ENCODE measurements at places on chromosomes 3 and 15.

- DNase-seq: peak; percentile 35
Measured at GRCh38 chr15:65981837-65982626, 112.7 kb downstream of the RAB11A start.

DNA sequence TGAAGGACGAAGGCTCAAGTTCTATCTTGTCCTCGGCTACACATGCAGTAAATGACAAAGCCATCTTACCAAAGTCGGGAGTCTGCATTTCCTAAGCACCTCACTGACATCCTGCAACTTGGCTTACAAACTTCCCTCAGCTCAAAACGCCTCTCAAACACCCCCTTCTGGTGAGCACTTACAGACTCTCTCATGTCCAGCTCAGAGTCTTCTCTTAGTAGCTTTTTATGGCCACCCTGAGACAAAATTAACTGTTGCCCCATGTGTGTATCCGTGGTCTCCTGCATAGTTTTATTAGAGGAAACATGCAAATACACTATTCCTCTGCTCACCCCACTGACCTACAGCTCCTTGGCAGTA is 819.7 kb downstream of the FHIT start:
- DNase-seq: no peak

DNA sequence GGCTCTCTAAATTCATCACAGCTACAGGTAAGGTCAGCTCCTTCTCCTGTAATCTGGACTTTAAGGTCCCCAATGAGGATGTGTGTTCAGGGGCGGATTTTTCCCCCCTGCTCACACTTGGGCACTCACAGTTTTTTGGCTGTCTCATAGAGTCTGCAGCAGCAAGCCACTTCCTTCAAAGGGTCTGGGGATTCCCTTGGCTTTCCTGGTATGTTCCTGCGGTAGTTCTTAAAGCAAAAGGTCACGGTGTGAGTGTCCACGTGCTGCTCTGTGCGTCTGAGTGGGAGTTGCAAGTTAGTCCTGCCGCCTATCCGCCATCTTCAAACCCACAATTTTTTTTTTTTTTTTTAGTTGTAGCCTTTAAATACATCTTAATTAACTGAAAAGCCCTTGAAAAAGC is 15.4 kb upstream of the CFAP20DC start:
- no peak for DNase-seq

- peak; percentile 34 for DNase-seq
Measured at GRCh38 chr3:11156026-11156410, 1.7 kb downstream of the HRH1 start.

DNA sequence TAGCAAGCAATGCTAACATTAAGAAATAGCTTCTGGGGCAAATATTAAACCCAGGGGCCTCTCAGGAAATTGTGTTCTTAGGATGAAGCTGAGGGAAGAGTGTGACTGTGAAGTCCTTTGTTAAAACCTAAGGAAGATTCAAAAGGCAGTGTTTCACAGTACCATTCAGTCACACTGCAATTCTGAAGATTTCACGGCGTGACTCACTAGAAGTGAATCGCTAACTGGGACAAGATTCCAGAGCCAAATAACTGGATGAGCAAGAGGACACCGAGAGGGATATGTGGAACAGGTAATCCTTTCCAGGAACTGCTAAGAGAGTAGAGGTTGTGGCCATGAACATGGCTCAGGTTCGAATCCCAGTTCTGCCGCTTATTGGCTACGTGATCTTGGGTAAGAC is 61.8 kb upstream of the SMAD3 start:
- DNase-seq: no peak

- no peak for DNase-seq
Measured at GRCh38 chr3:76352511-76353284, 567.3 kb upstream of the ZNF717 start.

DNA sequence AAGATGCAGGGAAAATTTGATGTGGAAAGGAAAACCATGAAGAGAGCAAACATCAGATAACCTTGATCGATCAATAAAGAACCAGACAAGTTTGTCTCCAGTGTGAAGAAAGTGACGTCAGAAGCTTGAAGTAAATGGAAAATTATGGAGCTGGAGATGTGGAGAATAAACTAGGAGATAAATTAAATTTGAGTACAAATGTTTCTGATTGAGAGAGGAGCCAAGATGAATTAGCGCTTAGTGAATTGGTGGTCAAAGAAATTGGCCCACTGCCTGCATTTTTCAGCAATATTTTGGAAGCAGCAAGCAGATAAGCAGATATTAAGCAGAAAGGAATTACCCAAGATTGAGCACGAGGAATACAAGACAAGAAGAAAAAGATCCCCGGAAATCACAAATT is 567.3 kb upstream of the ZNF385D start:
- no peak for DNase-seq

GRCh38 chr3:14523792-14524191 is 16.4 kb downstream of the GRIP2 start:
- DNase-seq: no peak

- DNase-seq: peak; percentile 28
Measured at GRCh38 chr15:99928429-99928981, 195.3 kb upstream of the LYSMD4 start.

DNA sequence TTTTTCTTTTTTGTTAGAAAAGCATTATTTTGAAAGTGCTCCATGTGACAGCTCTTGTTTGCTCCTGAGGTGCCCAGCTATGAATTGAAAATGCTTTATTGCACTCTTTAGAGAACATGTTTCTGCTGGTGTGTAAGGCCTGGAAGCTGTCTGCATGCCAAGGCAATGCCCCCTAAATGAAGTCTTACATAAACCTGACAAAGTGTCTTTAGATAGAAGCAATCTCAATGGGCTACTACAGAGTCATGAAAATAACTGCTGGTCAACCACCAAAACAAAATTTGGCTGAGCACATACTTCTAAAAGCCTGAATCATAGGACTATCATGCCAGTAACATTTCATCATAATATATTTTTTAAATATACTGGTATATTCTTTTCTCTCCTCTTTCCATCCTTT is 178.7 kb downstream of the THRB start:
- DNase-seq: no peak

DNA sequence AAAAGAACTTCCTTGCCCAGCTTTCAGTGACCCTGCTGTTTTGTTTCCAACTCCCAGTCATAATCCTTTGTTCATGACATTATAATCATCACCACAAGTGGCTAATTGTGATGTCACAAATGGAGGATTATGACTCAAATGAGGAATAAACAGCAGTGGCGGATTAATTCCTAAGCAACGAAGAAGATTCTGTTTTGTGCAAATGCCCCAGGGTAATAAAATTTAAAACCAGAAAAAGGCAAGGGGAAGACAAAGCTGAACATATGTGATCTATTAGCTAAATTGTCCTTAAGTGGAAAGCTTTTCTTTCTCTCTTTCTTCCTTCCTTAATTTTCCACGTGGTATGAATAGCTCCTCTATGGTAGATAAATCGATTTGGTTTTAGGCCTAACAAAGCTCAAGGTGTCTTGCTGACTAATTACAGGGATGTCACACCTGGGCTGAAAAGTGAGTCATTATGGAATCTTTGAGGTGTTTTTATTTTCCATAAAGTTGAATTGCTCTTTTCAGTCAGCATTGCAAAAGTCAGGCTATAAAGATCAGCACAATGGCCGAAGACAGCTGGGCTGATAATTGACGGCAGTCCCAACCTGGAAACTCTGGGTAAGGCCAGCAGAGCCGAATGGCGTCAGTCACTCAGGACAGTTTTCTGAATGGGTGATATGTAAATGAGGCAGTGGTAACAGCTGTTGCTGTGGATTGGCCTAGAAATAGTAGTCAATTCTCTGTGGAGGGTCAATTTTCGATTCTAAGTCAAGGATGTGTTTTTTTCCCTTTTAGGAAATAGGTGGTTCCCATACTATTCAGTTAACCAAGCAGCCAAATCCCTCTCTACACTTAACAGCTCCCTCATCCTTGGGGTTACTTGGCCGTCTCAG is 121.5 kb downstream of the PTPRG start:
- no peak for DNase-seq

GRCh38 chr3:42829083-42829627 is 19.9 kb downstream of the ACKR2 start:
- no peak for DNase-seq

DNA sequence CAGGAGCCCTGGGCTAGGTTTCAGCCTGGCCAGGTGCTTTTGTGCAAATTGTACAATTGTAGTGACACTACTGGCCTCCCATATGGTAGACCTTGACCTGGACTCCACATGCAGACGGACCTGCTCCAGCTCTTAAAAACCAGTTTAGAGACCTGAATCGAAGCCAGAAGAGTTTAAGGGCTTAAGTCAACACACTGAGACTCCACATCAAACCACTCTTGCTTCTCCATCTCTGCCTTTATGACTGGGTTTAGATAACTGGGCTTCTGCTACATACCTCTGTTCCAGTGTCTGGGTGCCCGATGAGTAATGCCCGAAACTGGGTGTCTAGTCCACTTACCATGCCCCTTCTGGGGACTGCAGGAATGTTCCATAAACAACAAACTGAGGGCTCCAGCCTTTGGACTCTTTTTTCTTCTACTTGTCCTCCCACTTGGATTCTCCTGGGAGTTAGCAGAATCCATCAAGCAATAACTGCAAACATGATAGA is 32.8 kb downstream of the TMEM212 start:
- DNase-seq: no peak

- peak; percentile 73 for DNase-seq
Measured at GRCh38 chr3:126083913-126084767, at the start of gene SLC41A3. Gene SLC41A3, minus strand, starts transcription at chr3:126084124. Its CDS starts 15,905 bp downstream, at chr3:126068219.

DNA sequence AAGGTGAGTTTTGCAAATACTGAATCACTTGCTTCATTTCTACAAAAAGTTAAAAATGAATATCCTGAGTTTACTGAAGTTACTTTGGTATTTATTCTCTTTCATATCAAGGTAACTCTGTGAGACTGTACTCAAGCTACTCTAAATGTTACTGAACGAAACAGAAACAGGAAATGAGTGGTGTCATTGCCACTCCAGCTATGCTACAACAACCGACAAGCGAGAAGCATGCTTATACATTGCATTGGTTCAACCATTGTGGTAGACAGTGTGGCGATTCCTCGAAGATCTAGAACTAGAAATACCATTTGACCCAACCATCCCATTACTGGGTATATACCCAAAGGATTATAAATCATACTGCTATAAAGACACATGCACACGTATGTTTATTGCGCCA is 313.2 kb upstream of the THBS1 start:
- DNase-seq: no peak

- DNase-seq: no peak
Measured at GRCh38 chr3:148992635-148993255, 1.4 kb downstream of the GYG1 start.

GRCh38 chr3:48945432-48945831 is 26.8 kb downstream of the ARIH2 start:
- no peak for DNase-seq

DNA sequence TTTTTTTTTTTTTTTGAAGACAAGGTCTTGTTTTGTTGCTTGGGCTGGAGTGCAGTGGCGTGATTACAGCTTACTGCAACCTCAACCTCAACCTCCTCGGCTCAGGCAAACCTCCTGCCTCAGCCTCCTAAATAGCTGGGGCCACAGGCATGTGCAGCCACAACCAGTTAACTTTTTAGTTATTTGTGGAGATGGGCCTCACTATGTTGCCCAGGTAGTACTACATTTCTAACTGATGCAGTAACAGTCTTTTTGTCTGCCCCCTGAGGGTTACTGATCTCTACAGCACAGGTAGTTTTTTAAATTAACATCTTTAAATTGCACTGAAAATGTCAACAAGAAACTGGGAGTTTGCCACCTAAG is 3.4 kb upstream of the LMLN start:
- no peak for DNase-seq

DNA sequence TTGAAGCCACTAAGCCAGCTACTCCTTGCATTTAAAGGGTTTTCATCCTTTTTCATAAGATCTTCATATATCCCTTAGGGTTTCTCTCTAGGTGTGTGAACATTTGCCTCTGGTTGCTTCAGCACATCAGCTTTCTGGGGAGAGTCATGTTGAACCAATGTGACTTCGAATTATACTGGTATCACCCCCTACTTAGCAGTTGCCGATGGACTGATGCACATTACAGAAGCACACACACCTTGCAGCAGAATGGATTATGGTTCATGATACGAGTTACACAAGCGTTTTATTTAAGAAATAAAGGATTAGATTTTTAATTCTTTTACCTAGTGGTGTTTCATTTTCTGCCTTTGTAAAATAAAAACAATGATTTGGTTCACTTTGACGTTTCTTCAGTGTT is 39.6 kb downstream of the FBXO22 start:
- DNase-seq: no peak

DNA sequence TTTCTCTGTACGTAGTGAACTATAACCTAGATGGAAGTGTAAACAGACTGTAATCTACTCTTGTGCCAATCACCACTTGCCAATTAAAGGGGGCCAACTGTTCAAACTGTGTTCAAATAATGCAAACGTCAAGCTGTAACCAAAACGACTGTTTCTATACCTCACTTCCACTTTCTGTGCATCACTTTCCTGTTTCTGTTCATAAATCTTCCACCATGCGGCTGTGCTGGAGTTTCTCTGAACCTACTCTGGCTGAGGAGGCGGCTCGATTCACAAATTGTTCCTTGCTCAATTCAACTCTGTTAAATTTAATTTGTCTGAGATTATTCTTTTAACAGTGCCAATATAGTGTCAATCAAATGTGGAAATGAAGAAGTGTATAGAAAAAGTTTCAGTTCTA is 206.7 kb upstream of the TBC1D5 start:
- DNase-seq: no peak

DNA sequence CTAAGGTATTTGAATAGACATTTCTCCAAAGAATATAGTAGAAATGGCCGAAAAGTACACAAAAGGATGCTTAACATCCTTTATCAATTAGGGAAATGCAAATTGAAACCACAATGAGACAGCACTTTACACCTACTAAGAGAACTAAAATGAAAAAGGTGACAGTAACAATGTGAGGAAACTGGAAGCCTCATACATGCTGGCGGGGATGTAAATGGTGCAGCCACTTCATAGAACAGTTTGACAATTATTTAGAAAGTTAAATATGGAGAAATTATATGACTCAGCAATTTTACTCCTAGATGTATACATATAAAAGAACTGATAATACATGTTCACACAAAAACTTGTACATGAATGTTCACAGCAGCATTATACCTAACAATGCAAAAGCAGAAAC is 13.4 kb downstream of the SPICE1 start:
- DNase-seq: no peak

DNA sequence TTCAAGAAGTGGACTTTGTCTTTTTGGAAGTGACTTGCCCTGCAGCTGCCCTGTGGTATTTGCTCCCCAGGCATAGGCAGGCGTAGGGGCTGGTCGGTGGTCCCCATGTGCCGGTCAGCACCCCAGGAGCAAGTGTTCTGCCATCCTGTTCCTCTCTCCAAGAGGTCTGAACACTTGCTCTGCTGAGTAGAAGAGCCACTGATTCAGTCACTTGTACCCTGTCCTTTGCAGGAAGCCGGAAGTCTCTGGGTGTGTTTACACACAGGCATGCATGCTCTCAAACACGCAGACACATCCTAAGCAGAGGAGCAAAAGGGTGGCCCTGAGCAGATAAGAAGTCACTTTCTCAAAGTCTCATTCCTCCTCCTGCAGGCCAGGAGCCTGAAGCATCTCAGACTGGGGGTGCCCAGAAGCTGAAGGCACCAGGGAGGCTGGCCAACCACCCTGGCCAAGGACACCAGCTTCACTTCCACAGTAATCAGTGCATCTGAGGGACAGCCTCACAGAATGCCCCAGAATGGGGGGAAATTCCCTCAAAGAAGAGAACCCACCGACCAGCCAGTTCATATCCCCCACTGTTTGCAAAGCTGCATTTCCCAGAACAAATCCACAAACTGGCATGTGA is 88.7 kb upstream of the POMGNT2 start:
- DNase-seq: no peak
